ENCODE measurements at places on chromosomes 13 and 19.

DNA sequence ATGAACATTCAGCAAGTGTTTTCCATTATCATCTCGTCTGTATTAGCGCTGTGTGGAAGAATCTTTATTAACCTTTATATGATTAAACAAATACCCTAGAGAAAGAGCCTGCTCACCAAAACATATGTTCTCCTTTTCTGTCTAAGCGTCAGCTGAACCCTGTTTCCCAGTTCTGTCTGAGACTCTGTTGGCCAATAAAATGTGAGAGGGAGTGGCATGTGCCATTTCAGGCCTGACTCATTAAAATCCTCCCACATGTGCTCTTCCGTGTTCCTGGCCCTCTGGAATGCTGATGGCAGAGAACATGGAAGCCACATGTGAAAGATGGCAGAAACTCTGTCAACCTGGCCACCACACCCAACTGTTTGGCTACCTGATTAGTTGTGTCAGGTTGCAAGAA is 181.9 kb upstream of the EDNRB start:
- no peak for DNase-seq

- no peak for DNase-seq
Measured at GRCh38 chr19:9705836-9706235, 30.9 kb upstream of the ZNF562 start.

DNA sequence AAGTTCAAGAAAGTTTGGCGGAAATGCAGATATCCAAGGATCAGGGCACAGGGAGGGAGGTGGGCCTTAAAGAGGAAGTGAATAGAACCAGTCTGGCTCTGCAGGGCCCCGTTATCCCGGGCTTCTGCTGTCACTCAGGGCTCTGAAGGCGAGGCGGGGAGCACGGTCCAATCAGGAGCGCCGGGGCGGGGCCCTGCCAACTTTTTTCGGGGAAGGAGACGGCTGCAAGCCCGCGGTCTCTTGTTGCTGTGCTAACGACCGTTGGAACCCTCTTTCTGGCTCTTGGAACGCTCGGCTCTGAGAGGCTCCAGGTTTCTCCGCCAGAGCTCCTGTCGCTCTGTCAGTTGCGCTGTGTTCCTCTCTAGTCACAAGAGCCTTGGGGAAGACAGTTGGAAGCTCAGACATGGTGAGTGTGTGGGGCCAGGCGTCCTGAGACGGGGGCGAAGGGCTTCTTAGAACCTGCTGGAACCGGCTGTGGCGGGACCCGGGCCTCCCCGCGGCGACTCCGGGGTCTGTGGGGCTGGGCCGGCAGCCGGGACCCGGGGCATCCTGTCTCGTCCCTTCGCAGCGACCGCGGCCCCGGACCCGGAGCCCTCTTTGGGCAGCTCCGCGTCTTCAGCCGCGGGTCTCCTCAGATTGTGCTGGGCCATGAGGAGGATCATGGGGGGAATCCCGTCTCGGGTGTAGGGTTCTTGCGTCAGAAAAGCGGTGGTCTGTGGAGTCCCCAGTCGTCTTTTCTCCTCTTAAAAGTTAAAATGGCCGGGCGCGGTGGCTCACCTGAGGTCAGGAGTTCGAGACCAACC is 27.7 kb downstream of the ZNF844 start:
- peak; percentile 95 for DNase-seq

- no peak for DNase-seq
Measured at GRCh38 chr13:35354285-35354684, 122.2 kb downstream of the MAB21L1 start.

- no peak for DNase-seq
Measured at GRCh38 chr13:47901441-47901840, 99.6 kb downstream of the SUCLA2 start.

GRCh38 chr13:46756977-46757376 is 40.0 kb downstream of the ESD start:
- peak; percentile 48 for DNase-seq

DNA sequence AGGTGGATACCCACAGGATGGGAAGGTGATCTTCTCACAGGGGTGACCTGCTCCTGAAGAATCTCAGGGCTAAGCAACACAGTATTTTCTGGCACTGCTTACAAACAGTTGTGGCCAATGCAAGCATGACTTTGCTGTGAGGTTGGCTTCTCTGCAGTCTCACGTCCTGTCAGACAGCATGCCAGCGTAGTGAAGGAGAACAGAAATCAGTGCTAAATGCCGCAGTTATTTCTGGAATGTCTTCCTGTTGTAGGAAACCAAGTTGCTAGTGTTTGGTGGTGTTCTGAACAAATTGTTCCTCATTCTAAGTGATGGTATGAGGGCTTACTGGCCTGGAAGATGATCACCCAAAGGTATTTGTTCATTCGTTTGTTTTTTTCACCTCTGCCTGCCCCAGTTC is 320.1 kb downstream of the MTUS2 start:
- peak; percentile 10 for DNase-seq

- peak; percentile 51 for DNase-seq
Measured at GRCh38 chr19:7177926-7178325, 108.4 kb downstream of the ZNF557 start.

DNA sequence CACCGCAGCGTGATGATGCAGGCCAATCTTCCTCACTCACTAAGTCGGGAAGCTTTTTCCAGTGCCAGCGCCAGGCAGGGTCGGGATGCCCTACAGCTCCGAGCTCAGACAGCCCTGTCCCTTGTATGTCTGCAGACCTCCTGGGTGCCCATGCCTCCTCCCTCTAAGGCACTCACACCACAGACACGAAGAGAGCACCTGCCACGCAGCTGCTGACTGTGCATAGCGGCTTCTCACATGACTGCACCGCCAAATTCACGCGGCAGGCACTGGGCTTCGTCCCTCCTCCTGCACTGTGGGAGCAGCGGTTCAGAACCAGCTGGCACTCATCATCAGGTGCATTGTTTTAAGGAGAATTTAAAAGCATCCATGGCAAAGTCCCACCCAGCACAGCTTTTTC is 88.1 kb downstream of the SLC7A1 start:
- DNase-seq: peak; percentile 52

DNA sequence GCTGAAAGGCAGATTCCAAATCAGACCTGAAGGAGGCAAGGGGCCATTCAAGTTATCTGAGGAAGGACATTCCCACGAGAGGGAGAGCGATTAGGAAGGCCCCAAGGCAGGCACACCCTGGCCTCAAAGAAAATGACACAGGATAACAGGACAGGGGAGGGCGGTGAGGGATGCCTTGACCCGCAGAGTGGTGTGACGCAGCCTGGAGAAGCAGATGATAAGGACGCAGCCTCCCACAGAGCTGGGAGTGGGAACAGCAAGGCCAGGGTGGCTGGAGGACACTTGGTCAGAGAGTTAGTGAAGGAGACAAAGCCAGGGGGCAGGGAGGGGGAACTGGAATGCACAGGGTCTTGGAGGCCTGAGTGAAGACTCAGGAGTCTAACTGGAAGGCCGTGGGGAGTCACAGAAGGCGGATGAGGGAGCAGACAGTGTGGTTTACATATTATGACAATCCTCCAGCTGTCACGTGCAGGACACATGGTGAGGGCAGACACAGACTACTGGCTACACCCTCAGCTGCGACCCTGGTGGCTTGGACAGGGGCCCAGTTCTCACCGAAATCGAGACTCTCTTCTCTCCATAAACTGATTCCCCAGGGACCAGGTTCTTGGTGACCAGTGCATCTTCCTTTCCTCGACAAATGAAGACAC is 5.8 kb upstream of the DYRK1B start:
- DNase-seq: no peak

DNA sequence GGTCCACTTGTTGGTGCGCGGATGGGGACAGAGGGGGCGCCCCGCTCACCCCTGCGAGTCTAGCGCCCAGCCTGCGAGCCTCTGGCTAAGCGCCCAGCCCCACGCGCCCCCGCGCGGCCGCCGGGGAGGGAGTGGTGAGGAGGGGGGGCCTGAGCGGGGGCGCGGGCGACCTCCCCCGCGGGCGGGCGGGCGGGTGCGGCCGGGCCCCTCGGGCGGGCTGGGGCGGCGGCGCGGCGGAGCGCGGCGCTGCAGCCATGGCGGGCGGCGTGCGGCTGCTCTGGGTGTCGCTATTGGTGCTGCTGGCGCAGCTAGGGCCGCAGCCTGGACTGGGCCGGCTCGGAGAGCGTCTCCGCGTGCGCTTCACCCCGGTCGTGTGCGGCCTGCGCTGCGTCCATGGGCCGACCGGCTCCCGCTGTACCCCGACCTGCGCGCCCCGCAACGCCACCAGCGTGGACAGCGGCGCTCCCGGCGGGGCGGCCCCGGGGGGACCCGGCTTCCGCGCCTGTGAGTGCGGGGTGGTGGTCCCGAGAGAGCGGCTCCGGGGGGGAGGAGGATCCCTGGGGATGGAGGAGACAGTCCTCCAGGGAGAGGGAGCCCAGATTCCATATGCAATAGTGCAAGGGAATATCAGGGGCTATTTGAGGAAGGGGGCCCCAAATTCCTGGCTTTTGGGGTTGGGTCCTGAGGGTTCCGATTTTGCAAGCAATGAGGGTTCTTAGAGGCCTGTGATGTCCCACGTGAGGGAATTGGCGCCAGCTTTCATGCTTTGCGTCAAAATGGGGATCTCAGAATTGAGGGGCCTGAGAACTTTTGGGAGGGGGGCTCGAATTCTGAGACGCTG is at the start of gene LTBP4:
LTBP4 (plus strand) TSS at position 236 of the 841 bp plus-strand sequence; CDS start at position 255, 19 bp downstream.
- no peak for DNase-seq

- DNase-seq: no peak
Measured at GRCh38 chr13:75055296-75055695, 426.7 kb downstream of the TBC1D4 start.

DNA sequence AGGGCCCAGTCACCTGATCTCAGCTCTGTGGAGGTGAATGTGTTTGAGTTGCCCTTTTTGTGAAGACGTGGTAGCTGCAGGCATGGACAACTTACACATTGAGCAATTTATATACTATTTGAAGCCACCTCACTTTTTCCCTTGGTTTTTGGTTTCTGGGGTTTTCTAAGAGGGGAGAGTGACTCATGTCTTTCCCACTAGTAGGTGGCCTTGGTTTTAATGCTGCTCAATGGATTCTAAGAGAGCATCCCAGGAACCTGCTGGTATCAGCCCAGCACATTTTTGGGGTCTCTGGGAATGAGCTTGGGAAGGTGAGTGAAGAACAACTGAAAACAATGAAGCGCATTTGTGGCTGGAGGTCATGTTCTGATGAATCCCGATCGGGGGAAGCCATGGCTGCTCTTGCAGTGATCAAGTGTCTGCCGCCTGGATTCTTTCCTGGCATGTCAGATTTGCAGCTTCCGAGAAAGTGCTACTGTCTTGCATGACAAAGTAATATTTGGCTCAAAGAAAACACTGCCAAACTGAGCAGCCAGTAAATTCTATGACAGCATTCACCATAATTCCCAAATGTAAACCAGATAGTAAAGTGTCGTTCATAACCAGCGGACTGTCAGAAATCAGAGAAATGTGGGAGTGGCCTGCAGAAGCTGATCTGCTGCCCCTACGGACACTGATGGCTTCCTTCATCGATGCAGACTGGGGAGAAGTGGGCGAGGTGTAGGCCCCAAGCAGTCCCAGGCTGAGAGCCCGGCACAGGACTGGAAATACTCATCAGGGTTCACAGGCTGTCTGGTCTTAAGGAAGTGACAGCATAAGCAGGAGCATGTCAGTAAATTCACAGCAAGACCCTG is 98.7 kb downstream of the COL4A2 start:
- DNase-seq: no peak

DNA sequence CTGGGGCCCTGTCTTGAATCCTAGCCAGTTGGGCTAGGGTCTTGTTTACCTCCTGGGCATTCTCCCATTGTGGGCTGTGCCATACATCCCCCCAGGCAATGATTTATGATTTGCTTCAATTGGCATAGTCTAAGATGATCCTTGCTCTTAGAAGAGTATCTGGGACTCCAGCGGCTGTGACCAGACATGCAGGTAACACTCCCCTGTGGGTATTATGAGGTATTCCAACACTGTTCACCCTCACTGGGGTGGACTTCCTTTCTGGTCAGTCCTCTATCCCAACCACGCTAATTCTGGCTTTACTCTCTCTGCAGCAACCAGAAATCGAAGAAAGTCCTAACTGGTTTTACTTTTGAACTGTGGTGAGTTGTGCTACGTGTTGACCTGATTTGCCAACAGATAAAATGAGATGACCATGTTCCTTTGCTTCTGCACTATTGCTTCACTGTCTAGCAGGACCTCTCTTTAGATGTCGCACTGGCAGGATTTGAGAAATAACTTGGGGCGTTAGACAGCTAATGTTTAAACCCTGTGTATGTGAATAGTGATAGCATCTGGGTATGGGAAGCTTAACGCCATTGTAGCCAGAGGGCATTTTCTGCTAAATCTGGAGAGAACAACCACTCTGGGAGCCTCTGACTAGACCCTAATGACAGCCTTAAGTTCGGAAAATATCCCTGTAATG is 6.7 kb upstream of the LRCH1 start:
- no peak for DNase-seq

GRCh38 chr19:16062789-16063188 is 13.5 kb upstream of the TPM4 start:
- no peak for DNase-seq

- DNase-seq: peak; percentile 45
Measured at GRCh38 chr13:107866941-107867623, 348.3 kb downstream of the LIG4 start.

- DNase-seq: no peak
Measured at GRCh38 chr13:114002771-114003321, 29.0 kb upstream of the C13orf46 start.

GRCh38 chr19:11378319-11379189 is 4.1 kb downstream of the SWSAP1 start:
- DNase-seq: peak; percentile 89

GRCh38 chr19:45402298-45403061 is 2.4 kb downstream of the PPP1R13L start:
- no peak for DNase-seq

GRCh38 chr19:2305452-2306280 is 2.3 kb downstream of the LINGO3 start:
- DNase-seq: no peak

- DNase-seq: no peak
Measured at GRCh38 chr13:31267126-31267784, 67.5 kb downstream of the B3GLCT start.
